ENCODE measurements at places on chromosomes 2 and 18. TPM values are rescaled to one million over a fixed set of nuclear protein-coding genes. Genes with fewer than 3 reads are reported as not detected.

- no peak overlapping the region for H3K4me3 ChIP-seq
- no peaks in the 10 kb centered on the region for H3K27me3 ChIP-seq
- no peaks in the 10 kb centered on the region for H3K36me3 ChIP-seq
- H3K27ac ChIP-seq: no peak overlapping the region
Observed at GRCh38 chr2:75483878-75484277, 76.9 kb downstream of the EVA1A start.

- H3K36me3 ChIP-seq: no peaks in the 10 kb centered on the region
- no peaks in the 10 kb centered on the region for H3K4me1 ChIP-seq
- no peak overlapping the region for H3K27ac ChIP-seq
- no peaks in the 10 kb centered on the region for H3K27me3 ChIP-seq
- no peak for DNase-seq
Observed at GRCh38 chr2:152864601-152865149, 146.3 kb downstream of the ARL6IP6 start.

DNA sequence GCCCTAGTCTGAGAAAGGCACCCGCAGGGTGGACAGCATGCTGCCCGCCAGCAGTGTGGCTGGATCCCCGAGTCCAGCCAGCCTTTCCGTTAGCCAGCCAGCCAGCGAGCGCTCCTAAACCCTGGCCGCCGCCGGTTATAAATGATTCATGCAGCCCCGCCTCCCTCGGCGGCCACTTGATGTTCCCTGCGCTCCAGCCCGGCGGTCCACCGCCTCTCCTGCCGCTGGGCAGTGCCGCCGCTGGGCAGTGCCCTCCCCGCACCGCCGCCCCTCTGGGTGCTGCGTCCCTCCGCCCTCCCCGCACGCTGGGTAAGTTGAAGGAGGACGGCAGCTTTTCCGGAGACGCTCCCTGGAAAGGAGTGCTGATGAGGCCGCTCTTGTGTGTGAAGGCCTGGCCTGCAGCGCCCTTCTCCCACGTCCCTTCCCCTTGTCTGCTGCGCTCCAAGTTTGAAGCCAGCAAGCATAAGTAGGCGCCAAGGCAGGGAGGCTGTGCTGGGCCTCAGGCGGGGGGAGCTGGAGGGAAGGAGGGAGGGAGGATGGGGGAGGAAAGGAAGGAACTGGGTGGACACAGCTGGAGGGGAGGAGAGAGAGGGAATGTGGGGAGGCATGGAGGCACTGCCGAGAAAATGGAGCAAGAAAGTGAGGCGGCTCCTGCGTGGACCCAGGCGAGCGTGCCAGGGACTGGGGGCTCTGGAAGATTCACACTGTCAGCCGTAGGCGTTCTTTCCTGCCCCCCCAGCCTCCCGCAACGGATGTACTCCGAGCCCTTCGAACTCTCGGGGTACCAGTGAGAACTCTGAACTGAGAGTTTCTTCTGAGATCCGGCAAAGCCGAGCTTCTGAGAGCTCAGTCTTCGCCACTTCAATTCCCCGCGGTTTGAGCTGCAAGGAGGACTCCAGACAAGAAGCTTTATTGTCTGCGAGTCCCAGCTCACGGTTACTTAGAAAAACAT is 131.9 kb downstream of the GLI2 start:
- H3K27ac ChIP-seq: peak overlapping the region; percentile 92
- no peaks in the 10 kb centered on the region for H3K27me3 ChIP-seq

DNA sequence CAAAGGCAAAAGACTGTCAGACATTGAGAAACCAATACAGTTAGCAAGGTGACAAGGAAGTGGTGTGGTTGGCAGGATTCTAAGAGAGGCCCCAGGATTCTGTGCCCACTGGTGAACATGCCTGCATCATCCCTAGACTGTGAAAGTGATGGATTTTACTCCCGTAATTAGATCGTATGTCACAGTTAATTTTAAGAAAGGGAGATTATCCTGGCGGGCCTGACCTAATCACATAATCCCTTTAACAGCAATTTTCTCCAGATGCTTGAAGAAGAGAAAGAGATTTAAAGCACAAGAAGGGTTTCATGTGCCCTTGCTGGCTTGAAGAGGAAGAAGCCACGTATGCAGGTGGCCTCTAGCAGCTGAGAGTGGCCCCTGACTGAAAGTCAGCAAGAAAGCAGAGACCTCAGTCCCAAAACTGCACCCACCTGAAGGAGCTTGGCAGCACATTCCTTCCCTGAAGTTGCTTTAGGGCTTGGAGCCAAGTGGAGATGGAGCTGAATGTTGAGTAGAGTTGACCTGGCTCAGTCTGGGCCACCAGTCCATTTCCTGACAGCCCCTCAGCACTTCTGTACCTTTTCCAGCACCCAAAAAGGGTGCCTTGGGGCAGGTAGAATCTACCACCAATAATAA is 49.1 kb downstream of the GTF3C3 start:
- no peaks in the 10 kb centered on the region for H3K27me3 ChIP-seq
- DNase-seq: no peak
- no peak overlapping the region for H3K4me3 ChIP-seq
- H3K27ac ChIP-seq: no peak overlapping the region
- H3K4me1 ChIP-seq: no peaks in the 10 kb centered on the region

DNA sequence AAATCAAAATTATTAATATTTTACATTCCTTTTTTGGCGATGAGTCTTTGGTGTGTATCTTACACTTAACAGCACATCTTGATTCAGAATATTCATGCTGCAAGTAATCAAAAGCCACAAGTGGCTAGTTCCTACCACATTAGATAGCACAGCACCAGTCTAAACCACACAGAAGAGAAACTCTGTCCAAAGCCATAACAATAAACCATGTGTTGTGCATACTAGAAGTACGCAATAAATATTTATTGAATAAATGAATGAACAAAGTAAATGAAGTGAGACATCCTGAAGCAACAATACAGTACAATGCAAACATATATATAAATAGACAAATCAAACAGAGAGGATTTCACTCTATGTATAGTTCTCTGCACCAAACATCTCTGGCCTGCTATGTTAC is 287.3 kb downstream of the EXOC6B start:
- H3K4me1 ChIP-seq: no peaks in the 10 kb centered on the region
- H3K27me3 ChIP-seq: no peaks in the 10 kb centered on the region
- no peak overlapping the region for H3K27ac ChIP-seq
- H3K4me3 ChIP-seq: no peak overlapping the region
- no peak for DNase-seq

Gene SCYGR2
- total RNA-seq: not detected

- no peak overlapping the region for H3K27ac ChIP-seq
- DNase-seq: no peak
- no peaks in the 10 kb centered on the region for H3K4me1 ChIP-seq
- H3K27me3 ChIP-seq: no peaks in the 10 kb centered on the region
Observed at GRCh38 chr2:2024751-2025481, 280.6 kb upstream of the PXDN start.

- H3K4me3 ChIP-seq: no peak within 1 kb of the TSS
- no peak for DNase-seq
- H3K27me3 ChIP-seq: no peaks in the 10 kb centered on the region
- no peaks in the 10 kb centered on the region for H3K36me3 ChIP-seq
- H3K27ac ChIP-seq: peak within 1 kb of the TSS; percentile 74
- no peaks in the 10 kb centered on the region for H3K4me1 ChIP-seq
Observed at GRCh38 chr2:233059797-233060500, at the start of gene INPP5D. Gene INPP5D, plus strand, starts transcription at chr2:233060342. Its CDS starts 137 bp downstream, at chr2:233060479.

GRCh38 chr18:49495076-49495475 is 8.0 kb upstream of the C18orf32 start:
- H3K4me3 ChIP-seq: no peak overlapping the region
- H3K36me3 ChIP-seq: no peaks in the 10 kb centered on the region
- H3K4me1 ChIP-seq: peaks cover 19% of the 10 kb centered on the region
- DNase-seq: no peak
- peaks cover 8% of the 10 kb centered on the region for H3K27me3 ChIP-seq

DNA sequence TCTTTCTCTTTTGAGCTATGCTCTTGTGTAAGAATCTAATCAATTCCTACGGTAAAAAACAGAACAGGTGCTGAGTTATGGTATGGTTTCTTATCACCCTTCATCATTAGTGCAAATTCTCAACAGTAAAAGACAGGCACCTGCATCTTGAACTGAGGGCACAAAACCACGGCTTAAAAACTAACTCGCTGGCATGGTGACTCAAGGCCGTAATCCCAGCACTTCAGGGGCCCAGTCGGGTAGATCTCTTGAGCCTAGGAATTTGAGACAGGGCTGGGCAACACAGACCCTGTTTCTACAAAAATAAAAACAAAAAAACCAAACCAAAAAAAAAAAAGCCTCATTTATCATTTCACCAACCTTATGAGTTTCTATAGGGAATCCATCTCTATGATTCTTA is 33.3 kb downstream of the THAP4 start:
- H3K36me3 ChIP-seq: peaks cover 52% of the 10 kb centered on the region
- no peaks in the 10 kb centered on the region for H3K27me3 ChIP-seq
- H3K4me3 ChIP-seq: no peak overlapping the region
- no peaks in the 10 kb centered on the region for H3K4me1 ChIP-seq
- no peak for DNase-seq
- H3K27ac ChIP-seq: no peak overlapping the region

Gene INPP5D
- 19.6 TPM for total RNA-seq

- H3K36me3 ChIP-seq: no peaks in the 10 kb centered on the region
- H3K27me3 ChIP-seq: no peaks in the 10 kb centered on the region
- no peak for DNase-seq
- H3K27ac ChIP-seq: no peak overlapping the region
- no peak overlapping the region for H3K4me3 ChIP-seq
Observed at GRCh38 chr2:157264099-157264498, 6.6 kb downstream of the GALNT5 start.

DNA sequence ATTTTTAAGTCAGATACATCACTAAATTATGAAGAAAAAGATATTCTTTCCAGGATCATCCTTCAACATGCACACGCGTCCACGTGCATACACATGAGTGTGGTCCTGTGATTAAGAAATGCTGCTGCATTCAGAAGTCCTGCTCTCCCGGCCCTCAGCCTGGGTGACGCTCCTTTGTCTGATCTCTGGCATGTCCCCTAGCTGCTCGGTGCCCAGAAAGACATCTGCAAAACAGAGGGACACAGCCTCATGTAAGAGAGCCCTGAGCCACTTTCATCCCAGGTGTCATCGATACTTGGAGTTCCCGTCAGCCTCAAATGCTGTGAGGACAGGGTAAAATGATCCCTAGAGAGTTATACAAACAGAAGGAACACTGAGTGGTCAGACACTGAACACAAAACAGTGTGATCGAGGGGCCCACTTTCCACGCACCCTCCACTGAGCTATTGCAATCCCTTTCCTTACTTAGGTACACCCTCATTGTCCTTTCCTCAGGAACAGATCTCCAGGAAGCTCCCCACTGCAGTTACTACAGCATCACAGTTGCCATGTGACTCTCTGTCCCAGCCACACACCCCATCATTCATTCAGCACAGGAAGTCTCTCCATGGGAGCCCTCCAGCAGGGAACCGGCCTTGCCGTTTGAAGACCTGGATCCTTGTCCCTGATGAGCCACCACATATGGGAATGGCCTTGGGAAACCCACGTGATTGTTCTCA is 32.1 kb downstream of the CRACDL start:
- H3K4me1 ChIP-seq: no peaks in the 10 kb centered on the region
- H3K36me3 ChIP-seq: no peaks in the 10 kb centered on the region
- H3K27ac ChIP-seq: no peak overlapping the region

GRCh38 chr2:147094077-147094476 is 750.8 kb upstream of the ACVR2A start:
- no peak overlapping the region for H3K4me3 ChIP-seq
- no peaks in the 10 kb centered on the region for H3K36me3 ChIP-seq
- no peak overlapping the region for H3K27ac ChIP-seq
- H3K27me3 ChIP-seq: no peaks in the 10 kb centered on the region
- DNase-seq: no peak
- H3K4me1 ChIP-seq: no peaks in the 10 kb centered on the region

GRCh38 chr2:65845442-65846182 is 413.2 kb upstream of the SPRED2 start:
- DNase-seq: no peak
- H3K4me1 ChIP-seq: no peaks in the 10 kb centered on the region
- no peak overlapping the region for H3K27ac ChIP-seq
- H3K36me3 ChIP-seq: no peaks in the 10 kb centered on the region
- H3K27me3 ChIP-seq: no peaks in the 10 kb centered on the region

GRCh38 chr18:63795606-63796005 is 20.4 kb downstream of the SERPINB7 start:
- no peak for DNase-seq
- H3K4me1 ChIP-seq: no peaks in the 10 kb centered on the region
- no peaks in the 10 kb centered on the region for H3K27me3 ChIP-seq

DNA sequence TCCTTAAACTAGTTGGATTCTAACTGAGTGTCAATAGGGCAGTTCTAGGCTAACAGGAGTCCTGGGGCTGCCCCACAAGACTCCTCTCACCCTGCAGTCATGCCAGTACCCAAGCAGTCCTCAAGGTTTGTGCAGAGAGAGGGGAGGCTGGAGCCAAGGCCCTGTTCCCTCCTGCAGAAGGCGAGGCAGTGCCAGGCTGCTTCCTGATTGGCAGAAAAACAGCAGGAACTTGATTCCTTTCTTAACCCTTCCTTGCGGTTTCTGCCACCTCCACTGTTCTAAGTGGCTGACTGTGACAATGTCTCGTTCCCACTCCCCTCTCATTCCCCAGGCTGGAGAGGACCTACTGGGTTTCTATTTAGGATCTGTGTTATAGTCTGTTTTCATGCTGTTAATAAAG is 75.3 kb downstream of the LPIN1 start:
- H3K4me1 ChIP-seq: no peaks in the 10 kb centered on the region
- no peaks in the 10 kb centered on the region for H3K27me3 ChIP-seq
- no peak for DNase-seq
- no peaks in the 10 kb centered on the region for H3K36me3 ChIP-seq
- no peak overlapping the region for H3K4me3 ChIP-seq

- H3K36me3 ChIP-seq: no peaks in the 10 kb centered on the region
- H3K4me1 ChIP-seq: no peaks in the 10 kb centered on the region
- H3K27ac ChIP-seq: no peak overlapping the region
- no peaks in the 10 kb centered on the region for H3K27me3 ChIP-seq
- DNase-seq: no peak
- H3K4me3 ChIP-seq: no peak overlapping the region
Observed at GRCh38 chr2:184517402-184517801, 80.9 kb upstream of the ZNF804A start.

- DNase-seq: no peak
- peaks cover 47% of the 10 kb centered on the region for H3K4me1 ChIP-seq
- no peaks in the 10 kb centered on the region for H3K27me3 ChIP-seq
- no peak overlapping the region for H3K27ac ChIP-seq
Observed at GRCh38 chr18:59357928-59358327, 1.1 kb downstream of the LMAN1 start.

- H3K36me3 ChIP-seq: no peaks in the 10 kb centered on the region
- no peaks in the 10 kb centered on the region for H3K27me3 ChIP-seq
- H3K27ac ChIP-seq: no peak overlapping the region
- no peak overlapping the region for H3K4me3 ChIP-seq
- no peaks in the 10 kb centered on the region for H3K4me1 ChIP-seq
Observed at GRCh38 chr2:51866361-51866760, 834.4 kb upstream of the NRXN1 start.

Gene MLPH
- total RNA-seq: 1.9 TPM

- no peaks in the 10 kb centered on the region for H3K27me3 ChIP-seq
- H3K4me3 ChIP-seq: peak overlapping the region; percentile 13
- H3K36me3 ChIP-seq: no peaks in the 10 kb centered on the region
- peaks cover 66% of the 10 kb centered on the region for H3K4me1 ChIP-seq
- DNase-seq: no peak
Observed at GRCh38 chr18:24051031-24051947, 36.7 kb downstream of the TTC39C start.

- DNase-seq: no peak
- no peaks in the 10 kb centered on the region for H3K27me3 ChIP-seq
- H3K4me3 ChIP-seq: peak overlapping the region; percentile 85
- peaks cover 24% of the 10 kb centered on the region for H3K4me1 ChIP-seq
Observed at GRCh38 chr18:35582899-35583558, 1.5 kb downstream of the GALNT1 start.

Gene RTP5
- not detected for total RNA-seq

- H3K27me3 ChIP-seq: no peaks in the 10 kb centered on the region
- DNase-seq: no peak
Observed at GRCh38 chr2:74693213-74693612, 39.2 kb downstream of the SEMA4F start.

All from adrenal gland (tissue), 19 donors.